ENCODE measurements at places on chromosomes 3 and 15.

- DNase-seq: no peak
These were observed 667.1 kb downstream of the NAALADL2 start for GRCh38 chr3:175526191-175526590.

GRCh38 chr3:151765685-151766084, 32.0 kb downstream of the AADACL2 start:
- DNase-seq: no peak

GRCh38 chr15:92883163-92883875, 16.8 kb upstream of the CHD2 start:
- no peak for DNase-seq

GRCh38 chr3:99873269-99874102, 55.8 kb downstream of the CMSS1 start:
- DNase-seq: no peak

GRCh38 chr3:51932471-51933370, 9.0 kb downstream of the RRP9 start:
- DNase-seq: no peak

GRCh38 chr3:56373386-56373785, 94.9 kb downstream of the ERC2 start:
- no peak for DNase-seq

- no peak for DNase-seq
These were observed 426.3 kb downstream of the MECOM start for GRCh38 chr3:169237201-169237600.

DNA sequence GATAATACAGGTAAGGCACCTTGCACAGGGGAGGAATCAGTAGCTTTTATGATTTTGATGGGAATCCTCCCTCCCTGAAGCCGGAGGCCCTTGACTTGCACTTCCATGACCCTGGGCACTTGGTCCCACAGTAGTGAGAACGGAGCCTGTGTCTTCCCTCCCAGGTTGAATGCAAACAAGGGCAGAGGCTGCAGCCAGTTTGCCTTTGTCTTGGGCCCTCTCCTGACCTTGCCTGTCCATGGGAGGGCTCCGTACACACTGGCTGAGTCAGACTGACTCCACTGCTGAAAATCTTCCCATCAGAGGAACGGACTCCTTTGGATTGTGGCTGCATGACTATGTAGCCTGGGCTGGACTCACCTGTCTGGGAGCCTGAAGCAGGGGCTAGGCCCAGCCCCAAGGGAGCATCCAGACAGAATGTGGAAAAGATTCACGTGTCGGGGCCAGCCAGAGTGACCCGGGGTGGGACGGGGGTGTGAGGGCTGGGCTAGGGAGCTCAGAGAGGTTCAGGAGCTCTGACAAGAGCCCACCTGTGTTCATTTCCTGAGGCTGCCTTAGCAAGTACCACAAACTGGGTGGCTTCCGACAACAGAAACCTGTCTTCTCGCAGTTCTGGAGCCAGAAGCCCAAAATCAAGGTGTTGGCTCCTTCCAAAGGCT, 9.5 kb downstream of the TBC1D21 start:
- no peak for DNase-seq

DNA sequence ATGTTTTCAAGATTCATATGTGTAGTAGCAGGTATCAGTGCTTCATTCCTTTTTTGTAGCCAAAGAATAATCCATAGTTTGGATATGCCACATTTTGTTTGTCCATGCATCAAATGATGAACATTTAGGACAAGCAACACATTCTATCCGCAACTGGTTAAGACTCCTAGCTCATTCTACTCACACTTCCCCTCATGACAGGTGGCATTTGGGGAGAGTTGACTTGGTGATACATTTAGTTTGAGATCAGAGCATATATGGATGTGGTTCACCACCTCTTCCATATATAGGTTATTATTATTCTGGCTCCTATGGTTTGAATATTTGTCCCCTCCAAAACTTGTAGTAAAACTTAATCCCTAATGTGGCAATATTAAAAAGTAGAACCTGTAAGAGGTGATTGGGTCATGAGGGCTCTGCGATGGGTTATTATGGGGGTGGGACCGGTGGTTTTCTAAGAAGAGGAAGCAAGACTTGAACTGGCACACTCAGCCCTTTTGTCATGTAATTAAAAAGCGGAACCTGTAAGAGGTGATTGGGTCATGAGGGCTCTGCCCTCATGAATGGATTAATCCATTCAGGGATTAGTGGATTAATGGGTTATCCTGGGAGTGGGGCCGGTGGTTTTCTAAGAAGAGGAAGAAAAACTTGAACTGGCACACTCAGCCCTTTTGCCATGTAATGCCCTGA, 75.3 kb upstream of the HRH1 start:
- no peak for DNase-seq

GRCh38 chr3:29281344-29282241, 722 bp downstream of the RBMS3 start:
- no peak for DNase-seq

DNA sequence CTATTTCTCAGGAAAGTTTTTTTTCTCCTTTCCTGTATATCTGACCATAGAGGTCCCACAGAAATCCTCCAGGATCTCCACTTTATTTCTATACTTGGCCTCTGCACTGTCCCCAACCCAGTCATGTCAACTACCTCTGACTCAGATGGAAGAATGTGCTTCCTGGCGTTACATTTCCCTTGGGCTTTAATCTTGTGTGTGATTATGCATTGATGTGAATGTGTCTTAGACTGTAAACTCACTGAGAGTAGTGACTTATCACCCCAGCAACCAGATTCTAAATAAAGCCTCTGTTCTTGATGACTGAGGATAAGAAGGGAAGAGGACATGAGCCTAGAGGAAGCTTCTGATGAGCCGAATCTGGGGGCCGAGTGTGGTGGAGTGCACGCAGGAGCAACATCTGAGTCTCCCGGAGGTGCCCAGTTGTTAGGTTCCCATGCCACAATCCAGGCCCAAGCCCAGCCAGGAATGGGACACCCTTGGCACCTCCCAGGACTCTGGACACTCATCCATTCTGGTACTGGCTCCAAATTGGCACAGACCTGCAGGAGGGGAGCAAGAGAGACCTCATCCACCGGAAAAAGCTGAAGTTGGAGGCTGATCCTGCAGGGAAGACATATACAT, 32.1 kb upstream of the HEG1 start:
- DNase-seq: no peak

DNA sequence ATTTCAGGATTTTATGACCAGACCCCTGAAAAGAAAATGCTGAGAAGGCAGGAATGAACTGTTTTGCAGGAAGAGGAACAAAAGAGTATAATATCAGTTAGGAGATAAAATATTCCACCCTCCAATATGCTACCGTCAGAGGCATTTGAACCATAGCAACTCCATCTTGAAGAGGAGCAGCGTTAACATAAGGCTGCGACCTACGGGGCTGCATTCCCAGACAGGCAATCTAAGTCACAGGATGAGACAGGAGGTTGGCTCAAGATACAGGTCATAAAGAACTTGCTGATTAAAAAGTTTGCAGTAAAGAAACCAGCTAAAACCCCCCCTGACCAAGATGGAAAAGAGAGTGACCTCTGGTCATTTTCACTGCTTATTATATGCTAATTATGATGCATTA, 22.9 kb downstream of the CCDC39 start:
- no peak for DNase-seq

Measured in right renal cortex interstitium (tissue), 3 donors.